Eye (tissue), 1 donor: ENCODE measurements at places on chromosomes 7 and 10.
A peak's percentile ranks its signal among the peaks of the same experiment; 100 is the strongest.

DNA sequence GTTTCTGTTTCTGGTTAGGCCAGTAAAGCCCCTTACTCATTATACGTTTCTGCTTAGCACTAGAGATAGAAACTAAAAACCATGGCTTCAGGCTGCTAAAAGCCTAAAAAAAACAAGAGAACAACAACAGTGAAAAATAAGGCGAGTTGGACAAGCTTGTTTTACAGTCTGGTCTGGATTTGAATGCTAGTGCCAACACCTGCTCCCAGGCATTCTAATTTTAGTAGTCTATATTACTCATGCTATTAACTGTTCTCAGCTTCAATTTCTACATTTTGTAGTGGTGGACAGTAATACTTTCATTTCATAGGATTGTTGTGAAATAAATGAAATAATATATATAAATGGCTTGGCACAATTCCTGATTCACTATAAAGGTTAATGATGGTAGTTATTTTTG, 108.5 kb downstream of the HBP1 start:
- no peak for DNase-seq

DNA sequence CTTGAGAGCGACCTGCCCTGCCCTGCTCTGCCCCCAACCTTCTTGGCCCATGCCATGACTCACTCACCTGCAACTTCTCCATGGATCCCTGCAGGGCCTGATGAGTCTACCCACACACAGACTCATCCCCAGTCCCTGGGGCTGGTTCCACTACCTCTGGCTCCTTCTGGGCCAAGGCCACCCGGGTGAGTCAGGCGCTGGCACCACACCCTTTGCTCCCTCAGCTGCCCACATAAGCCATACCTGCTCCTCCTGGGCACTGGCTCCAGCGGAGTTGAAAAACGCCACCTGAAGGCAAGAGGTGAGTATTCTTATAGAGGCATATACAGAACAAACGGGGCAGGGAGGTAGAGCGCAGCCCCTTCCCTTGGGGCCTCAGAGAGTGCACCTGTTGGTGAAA, 16.2 kb upstream of the MTPAP start:
- no peak for DNase-seq

DNA sequence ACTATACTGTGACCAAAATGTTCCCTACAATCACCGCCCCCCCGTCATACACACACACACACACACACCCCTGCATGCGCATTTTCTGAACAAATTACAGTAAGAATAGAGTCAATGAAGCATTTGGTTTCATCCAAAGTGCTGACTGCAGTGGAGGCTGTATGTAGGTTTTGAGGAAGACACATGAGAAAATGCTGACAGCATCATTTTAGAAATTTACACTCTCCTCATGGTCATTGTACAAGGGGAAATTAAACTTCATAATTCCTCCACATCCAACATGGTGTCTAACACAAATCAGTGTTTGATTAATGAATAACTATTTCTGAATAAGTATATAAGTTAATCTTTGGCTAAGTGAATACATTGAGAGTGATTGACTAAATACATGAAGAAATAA, 1126.8 kb upstream of the PHF14 start:
- DNase-seq = no peak

- no peak for DNase-seq
Observed at GRCh38 chr7:108114117-108114841, 15.9 kb downstream of the LAMB4 start.

DNA sequence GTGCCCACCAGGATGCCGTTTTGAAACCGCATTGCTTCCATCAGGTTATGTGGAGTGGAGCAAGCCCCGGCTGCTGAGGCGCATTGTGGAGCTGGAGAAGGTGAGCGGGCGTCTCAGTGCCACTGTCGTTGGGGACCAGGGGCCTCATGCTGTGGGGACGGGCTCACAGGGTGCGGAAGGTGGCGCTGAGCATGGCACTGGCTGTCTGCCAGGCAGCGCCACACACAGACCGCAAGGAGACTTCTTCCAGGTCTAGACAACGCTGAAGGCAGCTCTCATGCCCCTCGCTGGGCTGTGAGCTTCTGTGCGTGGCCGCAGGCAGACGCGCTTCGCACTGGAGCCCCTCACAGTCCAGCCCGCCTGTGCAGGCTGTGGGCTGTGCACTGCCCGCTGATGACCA, 29.0 kb downstream of the IQCE start:
- DNase-seq = no peak

DNA sequence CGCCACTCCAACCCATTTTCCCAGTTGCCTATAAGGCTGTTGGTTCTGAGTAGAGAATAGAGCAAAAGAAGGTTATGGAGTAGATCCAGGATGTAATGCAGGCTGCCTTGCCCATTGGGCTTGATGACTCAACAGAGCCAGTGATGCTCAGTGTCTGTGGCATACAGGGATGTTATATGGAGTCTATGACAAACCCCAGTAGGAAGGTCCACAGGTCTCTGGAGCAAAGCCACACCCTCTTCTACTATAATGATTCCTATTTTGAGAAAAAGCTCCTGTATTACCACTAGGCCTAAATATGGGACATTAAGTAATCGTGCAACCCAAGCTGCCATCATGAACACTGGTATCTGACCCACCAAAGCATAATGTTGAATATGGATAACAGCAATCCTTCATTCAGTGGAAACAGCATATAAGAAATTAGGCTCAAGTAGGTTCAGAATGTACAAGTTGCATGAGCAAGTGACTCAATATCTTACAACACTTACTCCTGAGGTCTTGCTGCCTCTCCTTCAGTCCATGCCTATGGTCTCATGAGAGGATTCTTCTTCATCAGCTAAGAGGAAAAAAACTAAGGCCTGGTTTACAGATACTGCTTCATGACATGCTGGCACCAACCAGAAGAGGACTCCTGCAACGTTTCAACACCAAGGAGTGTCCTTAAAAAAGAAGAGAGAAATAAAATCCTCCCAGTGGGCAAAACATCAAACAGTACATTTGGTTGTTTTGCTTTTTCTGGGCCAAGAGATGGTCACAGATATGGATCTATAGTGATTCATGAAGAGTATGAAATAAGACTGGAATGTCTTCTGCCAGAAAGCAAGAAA, 14.8 kb upstream of the FHIP2A start:
- no peak for DNase-seq

DNA sequence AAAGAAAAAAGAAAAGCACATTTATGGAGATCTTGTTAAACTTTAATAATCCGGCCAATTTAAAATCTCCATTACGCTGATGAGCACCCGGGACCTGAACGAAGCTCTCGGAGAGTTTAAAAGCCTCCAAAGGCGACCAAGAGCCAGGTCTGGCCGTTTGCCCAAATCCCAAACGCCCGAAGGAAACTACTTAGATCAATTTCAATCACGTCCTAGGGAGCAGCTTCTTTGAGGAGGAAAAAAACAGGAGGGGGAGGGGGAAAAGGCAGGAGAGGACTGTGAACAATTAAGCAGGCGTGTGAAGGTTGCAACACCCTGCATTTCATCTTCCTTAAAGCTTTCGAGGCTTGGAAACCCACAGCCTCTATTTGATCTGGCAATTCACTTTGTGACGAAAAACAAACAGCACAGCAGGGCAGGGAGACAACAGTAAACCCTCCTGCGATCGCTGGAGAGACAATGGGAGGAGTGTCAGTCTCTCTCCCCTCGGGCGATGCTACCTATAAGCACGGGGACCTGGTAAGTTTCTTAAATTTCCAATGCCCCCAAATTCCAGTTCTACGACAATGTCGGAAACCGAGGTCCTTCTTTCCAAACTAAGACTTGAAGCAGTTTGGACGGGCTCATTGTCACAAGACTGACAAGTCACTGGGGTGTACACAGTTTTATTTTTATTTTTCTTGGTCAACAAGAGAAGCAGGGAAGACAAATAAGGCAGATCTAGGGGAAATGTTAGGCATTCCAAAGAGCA, 1.2 kb downstream of the KLF6 start:
- peak; percentile 93 for DNase-seq

DNA sequence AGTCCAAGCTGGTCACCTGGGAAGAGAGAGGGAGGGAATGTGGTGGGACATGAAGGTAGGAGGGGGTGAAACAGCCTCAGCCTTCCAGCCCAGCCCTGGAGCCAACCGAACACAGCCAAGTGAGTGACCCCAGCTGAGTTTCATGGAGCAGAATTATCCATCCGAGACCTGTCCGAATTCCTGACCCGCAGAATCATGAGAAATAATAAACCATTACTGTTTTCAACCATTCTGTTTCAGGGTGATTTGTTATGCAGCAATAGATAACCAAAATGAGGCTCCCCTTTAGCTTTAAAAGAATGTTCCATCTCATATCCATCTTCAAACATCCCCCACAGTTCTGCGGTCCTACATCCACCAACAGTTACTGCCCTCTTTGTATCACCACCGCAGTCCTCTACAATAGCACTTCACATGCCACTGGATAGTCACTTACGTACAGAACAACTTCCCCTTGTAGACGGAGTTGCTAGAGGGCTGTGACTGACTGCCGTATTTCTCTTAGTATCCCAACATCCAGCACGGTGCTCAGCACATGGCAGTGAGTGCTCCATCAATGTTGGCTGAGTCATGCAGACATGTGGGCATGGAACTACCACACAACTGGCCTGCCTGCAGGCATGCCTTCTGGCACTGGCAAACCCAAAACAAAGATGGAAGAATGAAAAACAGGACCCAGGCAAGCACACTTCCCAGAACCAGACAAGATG, 18.5 kb downstream of the KIAA1549 start:
- no peak for DNase-seq

DNA sequence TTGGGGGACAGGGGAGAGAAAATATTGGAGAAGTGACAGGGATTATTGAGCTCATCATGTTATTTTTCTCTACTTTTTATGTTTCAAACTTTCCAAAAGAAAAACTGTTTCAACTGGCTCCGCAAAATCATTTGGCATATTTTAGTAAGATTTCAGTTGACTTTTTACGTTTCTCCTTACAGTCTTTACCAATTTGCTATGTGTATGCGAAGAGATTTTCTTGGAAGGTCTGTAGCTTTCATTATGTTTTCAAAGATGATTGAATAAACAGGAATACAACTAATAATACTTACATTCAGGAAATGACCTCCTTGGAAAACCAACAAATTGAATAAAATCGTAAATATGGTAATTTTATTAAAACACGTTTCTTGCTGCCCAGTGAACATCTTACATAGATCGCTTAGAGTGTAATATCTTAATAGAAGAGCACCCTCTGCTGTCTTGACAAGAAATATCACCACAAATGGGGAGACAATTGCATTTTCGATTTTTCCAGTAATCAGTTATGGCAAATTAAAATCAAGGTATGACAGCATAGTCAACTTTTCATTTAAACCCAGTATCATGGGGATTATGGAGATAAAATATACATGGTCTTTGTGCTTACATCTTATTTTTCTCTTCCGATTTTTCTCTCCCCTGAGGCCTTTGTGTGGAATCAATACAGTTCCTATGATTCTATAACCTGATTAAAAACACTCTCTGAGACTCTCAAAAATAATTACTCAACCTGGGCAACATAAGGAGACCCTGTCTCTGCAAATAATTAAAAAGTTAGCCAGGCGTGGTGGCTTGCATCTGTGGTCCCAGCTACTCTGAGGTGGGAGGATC, 43.1 kb downstream of the MBL2 start:
- peak; percentile 72 for DNase-seq

GRCh38 chr10:42738679-42739078, 43.9 kb upstream of the BMS1 start:
- DNase-seq = no peak

GRCh38 chr10:61338146-61338545, 115.0 kb downstream of the TMEM26 start:
- DNase-seq = peak; percentile 65

DNA sequence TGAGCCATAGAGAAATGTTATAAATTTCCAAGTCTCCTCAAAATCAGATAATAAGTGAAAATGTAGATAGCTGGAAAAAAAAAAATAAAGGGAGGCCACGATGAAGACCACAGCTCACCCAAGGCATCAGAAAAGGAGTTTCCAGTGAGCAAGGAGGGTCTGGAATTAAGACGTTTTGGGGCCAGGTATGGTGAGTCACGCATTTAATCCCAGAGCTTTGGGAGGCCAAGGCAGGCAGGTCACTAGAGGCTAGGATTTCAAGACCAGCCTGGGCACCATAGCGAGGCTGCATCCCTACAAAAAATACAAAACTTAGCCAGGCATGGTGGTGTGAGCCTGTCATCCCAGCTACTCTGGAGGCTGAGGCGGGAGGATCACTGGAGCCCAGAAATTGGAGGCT, 65.5 kb downstream of the ASB13 start:
- no peak for DNase-seq

- peak; percentile 12 for DNase-seq
Observed at GRCh38 chr10:118504467-118505205, 90.8 kb downstream of the PRLHR start.

DNA sequence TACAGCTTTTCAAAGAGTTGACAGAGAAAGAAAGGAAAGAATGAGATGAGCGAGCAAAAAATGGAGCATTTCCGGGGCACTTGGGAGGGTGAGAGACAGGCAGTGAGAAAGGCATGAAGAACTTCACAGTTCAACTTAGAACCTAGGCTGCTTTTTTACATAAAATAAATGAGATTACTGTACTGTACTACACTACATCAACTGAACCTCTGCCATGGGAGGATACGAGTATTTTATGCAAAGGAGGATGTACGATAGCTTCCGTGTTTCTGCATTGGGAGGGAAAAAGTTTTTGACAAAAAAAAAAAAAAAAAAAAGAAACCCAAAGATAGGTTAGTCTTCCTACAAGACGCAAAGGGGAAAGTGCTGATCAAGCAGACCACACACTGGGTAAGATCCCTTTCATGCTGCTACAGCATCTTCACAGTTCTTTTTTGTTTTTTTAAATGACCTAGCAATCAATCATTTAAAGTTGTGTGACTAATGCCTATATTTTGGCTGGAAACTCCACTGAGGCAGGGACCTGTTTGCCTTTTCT, 88.0 kb downstream of the RAPGEF5 start:
- no peak for DNase-seq

- no peak for DNase-seq
Observed at GRCh38 chr10:106978756-106979155, 185.8 kb downstream of the SORCS1 start.

GRCh38 chr10:114822444-114823076, 980 bp downstream of the FHIP2A start:
- DNase-seq = peak; percentile 83

GRCh38 chr10:117360994-117361667, 14.1 kb downstream of the PDZD8 start:
- DNase-seq = no peak
